Left cardiac atrium (tissue), 4 donors: ENCODE measurements at places on chromosomes 3 and 15.

DNA sequence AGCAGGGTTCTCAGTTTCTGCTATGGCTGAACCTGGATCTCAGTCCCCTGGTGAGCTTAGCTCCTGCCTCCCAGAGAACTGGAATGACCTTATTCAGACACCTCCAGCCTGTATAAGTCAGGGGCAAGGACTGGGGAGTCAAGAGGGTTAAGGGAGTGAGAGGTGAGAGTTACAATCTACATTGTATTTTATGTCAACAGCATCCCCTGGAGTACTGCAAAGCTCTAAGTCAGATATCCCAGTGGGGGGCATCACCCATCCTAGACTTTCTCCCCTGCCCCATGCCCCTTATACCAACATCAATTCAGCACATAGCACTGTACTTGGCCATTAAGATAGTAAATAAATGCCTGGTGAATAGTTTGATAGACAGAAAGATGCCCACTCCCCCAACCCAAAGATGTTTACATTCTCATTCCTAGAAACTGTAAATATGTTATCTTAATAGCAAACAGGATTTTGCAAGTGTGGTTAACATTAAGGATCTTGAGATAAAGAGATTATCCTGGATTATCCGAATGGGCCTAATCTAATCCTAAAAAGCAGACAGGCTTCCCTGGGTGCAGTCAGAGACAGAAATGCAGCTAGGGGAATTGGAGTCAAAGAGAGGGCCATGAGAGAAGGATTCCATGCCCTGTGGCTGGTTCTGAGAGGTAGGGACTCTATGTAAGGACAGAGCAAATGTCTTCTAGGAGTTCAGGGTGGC is 132.3 kb upstream of the RASGRP1 start:
- DNase-seq: no peak

DNA sequence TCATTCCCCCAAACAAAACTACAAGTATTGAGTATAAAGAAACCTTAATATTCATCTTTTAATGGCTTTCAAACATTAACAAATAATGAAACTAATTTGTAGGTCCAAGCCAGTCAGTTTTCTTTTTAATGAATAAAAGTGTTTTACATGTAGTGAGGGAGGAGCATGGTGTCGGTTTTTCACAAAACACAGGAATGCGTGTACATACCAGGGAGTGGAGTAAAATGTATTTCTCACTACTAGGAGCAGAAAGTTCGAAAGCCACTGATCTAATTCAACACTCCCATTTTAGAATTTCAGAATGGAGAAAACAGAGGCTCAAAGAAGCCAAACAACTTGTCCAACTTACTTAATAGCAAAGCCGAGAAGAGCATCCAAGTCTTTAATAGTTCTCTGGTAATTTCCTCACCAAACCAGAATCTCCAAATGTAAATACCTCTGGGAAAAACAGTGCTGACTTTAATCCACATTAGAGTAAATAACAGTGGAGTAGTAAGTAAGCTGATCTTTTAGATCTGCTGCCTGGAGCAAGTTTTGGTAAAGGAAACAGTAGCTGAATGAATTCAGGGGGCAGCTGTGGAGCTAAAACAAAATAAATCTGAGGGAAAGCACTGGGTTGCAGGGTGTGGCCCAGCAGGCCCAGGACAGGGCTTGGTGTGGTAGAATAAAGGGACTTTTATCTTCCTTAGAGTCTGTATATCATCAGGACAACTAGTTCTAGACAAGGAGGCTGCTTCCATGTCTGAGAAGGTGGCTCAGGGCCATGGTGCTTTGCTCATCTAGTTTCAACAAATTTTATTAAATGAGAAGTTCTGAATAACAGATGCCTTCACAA is 7.9 kb downstream of the ANP32A start:
- no peak for DNase-seq

DNA sequence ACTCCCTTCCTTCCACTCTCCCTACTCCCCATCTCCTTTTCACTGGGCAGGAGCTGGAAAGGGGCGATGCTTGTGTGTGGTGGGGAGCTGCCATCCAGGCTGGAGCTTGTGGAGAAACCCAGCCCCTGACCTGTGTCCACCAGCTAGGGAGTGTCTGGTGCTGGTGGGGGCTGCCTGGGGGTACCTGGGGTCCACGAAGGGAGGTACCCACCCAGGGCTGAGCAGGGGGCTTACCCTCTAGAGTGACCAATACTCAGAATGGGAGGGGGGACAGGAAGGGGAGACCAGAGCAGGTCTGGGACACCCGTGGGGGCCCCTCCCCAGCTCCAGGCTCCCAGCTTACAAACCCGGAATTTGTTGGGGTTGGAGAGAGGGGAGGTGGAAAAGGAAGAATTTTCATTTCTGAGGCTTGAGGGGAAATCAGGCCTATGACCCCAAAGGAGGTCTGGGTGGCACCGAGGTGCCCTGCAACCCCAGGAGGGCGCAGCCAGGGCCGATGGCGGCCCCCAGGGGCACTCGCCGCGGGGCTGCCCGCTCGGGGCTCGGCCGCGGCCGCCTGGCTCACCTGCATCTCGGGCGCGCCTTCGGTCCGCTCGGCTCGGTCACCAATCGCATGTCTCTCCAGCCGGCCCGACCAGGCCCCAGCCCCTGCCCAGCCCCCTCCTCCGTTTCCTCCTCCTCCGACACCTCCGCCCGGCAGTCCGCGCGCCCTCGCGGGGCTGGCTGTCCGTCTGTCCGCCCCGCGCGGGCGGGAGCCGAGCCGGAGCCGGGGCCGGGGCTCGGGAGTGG is 773 bp downstream of the LINGO1 start:
- no peak for DNase-seq

DNA sequence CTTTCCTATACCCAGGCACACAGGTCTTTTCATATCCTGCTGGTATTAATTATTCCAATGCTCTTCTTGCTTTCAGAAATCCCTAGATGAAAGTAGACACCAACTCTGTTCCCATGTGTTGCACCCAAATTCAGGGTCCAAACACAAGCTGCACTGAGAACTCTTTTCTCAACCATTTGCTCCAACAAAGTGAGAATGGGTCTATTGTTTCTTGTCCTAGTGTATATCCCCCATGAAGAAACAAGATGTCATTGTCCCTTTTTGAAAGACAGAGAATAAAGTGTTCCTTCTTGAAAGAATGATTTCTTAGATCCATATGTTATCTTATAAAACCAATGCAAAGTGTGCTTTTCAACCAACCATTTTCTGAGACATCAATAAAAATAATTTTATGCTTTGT is 353.7 kb downstream of the CNTN6 start:
- no peak for DNase-seq

GRCh38 chr3:111521891-111522290 is 20.1 kb upstream of the CD96 start:
- DNase-seq: no peak

DNA sequence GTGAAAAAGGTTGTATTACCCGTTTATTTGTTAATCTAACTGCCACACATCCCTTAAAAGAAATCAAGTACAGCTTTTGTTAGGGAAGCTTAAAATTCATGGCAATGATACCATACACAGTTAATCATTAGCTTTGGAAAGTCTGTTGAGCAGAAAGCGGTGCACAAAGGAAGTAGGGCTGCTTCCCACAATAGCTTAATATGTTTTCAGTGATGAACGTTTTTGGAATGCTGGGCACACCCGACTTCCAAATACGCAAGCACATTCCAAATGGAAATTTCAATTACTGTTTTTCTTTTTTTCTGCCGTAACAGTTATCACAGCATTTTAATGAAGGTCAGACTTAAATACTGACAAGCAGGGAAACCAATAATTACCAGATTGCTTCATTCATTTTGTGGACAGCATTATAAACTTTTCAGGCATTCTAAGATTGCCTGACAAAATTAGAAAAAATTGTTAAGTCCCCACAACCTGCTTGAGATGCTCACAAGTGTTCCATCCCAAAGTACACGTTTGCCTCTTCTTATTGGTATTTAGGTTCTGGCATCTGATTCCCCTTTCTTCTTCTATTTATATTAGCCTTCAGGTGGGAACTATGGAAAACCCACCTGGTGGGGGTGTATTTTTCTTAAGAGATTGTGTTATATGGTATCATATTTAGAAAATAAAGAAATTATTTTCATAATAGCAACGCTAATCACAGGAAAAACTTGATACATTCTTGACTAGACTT is 1.1 kb upstream of the ECT2 start:
- peak; percentile 25 for DNase-seq

DNA sequence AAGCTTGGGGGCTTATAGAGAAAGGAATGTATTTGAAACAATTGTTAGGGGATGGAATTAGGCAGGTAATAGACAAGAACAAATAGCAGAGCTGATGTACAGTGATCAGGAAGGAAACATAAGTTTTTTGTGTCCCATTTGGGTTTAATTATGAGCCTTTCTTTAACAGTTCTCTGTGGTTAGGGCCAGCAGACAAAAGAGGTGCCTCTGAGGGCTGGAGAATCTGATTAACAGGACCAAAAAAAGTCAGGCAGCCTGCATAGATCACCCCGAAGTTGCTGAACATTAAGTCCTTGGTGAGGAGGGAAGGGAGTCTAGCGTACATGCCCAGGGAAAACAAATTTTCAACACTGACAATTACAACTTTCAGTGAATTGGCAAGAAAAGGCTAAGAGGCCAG is 88.6 kb upstream of the SPRED1 start:
- DNase-seq: no peak
